Stimulated activated CD8-positive, alpha-beta memory T cell treated with anti-CD3 and anti-CD28 coated beads, Interleukin-2, amount 100 ng/mL, for 48 hours (primary cell): ENCODE measurements at places on chromosomes 2 and 18.

GRCh38 chr2:41722668-41723369, 325.0 kb upstream of the PKDCC start:
- no peak for DNase-seq

DNA sequence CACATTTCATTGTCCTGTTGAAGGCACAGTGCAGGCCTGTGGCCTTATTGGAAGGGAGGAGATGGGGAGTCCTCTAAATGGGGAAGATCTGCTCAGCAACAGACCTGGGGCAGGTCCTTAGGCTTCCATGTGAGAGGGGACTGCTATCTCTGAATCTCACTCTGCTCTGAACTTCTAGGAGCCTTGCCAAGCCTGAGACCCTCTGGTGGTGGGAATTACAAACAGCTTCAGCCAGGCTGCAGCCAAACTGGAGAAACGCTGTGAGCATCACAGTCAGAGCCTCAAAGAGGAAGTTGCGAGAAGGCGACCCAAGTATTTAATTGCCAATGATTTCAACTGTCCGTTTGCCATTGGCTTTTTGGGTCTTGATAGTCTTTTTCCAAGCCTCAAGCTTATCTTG, 66.8 kb upstream of the MC2R start:
- no peak for DNase-seq

GRCh38 chr18:70428439-70428838, 139.6 kb downstream of the SOCS6 start:
- DNase-seq, result no peak

DNA sequence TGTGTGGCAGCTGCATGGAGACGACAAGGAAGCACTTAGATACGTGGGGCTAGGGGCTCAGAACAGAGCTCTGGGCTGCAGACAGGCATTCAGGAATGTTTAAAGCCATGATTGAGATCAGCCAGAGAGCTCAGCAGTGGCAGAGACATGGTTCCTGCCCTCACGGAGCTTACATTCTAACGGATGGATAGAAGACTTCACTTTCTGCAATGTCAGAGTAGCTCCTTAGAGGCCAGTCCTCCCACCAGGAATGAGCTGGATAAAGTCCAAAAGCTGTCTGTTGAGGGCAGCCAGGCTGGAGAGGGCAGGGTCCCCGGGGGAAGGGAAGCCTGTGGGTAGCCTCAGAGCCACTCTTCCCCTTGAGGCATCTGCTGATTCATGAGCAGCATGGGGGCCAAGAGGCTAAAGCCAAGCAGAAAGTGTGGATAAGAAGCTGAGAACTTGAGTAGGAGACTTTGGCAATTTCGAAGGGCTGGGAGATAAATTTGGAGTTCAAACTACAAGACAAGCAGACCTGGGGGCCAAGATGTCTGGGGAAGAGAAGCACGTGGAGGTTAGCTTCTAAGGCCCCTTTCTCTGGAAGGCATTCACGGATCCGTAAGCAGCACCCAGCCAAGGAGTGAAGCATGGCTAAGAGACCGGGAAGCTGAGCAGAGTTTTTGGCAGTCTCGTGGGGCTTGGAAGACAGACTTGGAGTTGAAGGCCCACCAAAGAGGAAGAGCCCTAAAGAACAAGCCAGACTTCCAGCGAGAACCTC, 9.7 kb upstream of the CIB4 start:
- DNase-seq, result no peak

DNA sequence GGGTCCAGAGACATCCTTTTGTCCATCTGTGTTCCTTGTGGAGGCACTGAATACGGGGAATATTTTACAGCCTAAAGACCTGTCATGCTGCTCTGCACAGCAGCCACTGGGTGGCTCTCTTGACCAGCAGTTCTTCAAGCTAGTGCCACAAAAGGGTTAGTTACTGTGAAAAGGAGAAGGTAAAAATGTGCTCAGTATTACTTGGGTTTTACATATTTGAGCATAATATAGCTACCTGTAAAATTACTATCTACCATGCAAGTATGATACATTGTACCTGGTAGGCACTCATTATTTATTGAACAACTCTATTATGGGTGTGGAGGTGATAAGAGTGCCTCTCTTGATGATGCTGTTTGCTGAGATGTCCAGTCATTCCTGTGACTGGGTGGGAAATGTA, 23.6 kb downstream of the FZD5 start:
- DNase-seq, result peak; percentile 13

DNA sequence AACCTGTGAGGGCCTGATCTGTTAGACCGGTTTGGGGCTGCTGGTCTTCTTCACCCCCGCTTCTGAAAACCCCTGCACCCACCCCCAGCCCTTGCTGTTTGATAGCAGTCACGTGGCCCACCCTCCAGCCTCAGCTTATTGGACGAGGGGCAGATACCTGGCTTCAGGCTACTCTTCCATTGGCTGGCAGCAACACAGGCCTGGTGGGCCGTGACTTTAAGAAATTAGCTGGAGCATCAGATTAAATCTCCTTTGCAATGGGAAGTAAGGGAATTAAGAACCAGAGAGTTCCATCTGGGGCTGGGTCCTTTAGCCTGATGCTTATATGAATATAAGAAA, 107.3 kb downstream of the KLHL29 start:
- no peak for DNase-seq
